ENCODE measurements at places on chromosomes 11 and 22.

DNA sequence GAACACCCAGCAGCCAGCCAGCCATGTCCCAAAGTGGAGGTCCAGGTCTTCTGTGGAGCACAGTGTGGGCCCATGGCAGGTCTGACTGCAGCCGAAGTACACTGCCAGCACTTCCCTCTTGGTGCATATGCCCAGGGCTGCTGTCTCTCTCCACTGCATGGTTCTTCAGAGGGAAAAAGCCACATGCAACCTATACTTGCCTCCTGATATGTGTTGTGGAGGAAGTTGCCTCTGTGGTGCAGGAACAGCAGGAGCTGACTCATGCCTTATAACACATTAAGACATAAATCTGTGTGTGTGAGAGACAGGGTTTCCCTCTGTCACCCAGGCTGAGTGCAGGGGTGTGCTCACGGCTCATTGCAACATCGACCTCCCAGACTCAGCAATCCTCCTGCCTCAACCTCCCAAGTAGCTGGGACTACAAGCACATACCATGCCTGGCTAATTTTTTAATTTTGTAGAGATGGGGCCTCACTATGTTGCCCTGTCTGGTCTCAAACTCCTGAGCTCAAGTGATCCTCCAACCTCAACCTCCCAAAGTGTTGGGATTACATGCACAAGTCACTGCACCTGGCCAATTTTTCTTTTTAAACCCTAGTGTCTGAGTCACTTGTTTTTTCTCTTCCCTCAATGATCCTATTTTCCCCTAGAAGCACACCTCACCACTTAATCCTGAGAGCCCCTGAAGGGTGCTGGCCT lies 98.8 kb downstream of the MPPED2 start:
- DNase-seq: no peak

GRCh38 chr11:119560291-119560690 lies 137.3 kb upstream of the THY1 start:
- DNase-seq: no peak

GRCh38 chr11:134741453-134742223 lies 329.6 kb upstream of the B3GAT1 start:
- DNase-seq: no peak

GRCh38 chr11:95487391-95487790 lies 256.4 kb upstream of the SESN3 start:
- no peak for DNase-seq

GRCh38 chr11:111172321-111172862 lies 73.1 kb upstream of the POU2AF2 start:
- no peak for DNase-seq

DNA sequence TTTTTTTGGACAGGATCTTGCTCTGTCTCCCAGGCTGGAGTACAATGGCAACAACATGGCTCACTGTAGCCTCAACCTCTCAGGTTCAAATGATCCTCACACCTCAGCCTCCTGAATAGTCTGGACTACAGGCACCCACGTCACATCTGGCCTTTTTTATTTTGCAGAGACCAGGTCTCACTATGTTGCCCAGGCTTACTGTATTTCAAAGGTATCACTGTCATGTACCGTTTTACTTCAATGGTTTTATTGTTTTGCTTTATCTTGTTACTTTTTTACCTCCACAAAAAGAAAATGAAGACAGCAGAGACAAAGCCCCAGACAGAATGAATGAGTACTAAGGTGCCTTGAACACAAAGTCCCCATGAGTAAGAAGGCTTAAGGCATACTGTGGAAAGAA lies 5.1 kb downstream of the TCF20 start:
- no peak for DNase-seq

- DNase-seq: no peak
Measured at GRCh38 chr11:57255618-57256017, 18.6 kb upstream of the APLNR start.

GRCh38 chr11:7579361-7579791 lies 65.6 kb downstream of the PPFIBP2 start:
- no peak for DNase-seq

- DNase-seq: no peak
Measured at GRCh38 chr11:18011633-18012032, 1.2 kb downstream of the SERGEF start.

DNA sequence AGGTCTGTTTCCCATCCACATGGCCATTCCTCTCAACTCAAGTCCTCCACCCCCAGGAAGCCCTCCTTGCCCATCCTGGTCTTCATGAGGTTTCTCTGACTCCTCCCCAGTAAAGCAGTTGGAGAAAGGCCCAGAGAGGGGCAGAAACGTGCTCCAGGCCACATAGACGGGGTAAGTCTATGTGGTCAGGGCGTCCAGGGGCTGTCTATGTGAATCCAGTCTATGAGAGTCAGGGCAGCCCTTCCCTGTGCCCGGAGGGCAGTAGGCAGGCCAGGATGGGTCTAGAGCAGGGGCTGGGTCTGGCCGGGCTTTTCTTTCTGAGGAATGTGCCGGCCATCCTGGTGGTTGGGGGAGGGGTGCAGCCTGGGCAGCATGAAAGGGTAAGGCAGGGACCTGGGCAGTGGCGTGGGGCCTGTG lies 11.7 kb downstream of the GUCD1 start:
- DNase-seq: no peak

GRCh38 chr11:77510851-77511250 lies 37.0 kb upstream of the PAK1 start:
- no peak for DNase-seq

- no peak for DNase-seq
Measured at GRCh38 chr11:64851831-64852351, 7.4 kb upstream of the CDC42BPG start.

- no peak for DNase-seq
Measured at GRCh38 chr11:118895093-118896039, 11.7 kb downstream of the CXCR5 start.

DNA sequence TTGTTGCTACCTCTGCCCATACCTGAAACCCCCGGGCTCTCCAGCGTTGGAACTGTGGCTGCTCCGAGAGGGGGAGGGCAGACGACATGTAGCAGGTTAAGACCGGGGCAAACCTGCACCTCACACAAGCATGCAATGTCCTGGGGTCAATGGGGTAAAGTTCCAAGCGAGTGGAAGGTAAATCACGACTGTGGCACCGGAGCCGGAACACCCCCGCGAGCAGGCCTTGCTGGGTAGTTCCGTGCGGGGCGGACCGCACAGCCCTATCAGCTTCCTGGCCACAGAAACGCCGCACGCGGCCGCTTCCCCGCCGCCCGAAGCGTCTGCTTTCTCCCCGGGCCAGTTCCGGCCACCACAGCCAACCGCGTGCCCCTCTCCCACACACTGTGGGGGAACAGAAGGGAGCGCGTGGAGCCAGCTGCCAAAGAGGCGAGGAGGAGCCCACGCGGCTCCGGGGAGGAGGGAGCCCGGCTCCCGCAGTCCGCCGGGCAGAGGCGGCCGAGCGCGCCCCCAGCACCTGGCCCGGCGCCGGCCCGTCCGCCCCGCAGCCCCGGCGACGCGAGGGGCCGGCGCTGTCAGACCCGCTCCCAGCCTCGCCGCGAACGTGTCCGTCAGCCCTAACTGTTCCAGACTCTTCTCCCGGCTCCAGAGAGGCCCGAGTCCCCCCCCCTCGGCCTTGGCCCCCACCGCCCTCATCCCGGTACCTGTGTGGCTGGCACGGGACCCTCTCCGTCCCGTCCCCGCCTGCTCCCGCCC lies 1.6 kb downstream of the SPTBN2 start:
- DNase-seq: no peak

- DNase-seq: no peak
Measured at GRCh38 chr11:119640541-119640940, 88.5 kb downstream of the NECTIN1 start.

DNA sequence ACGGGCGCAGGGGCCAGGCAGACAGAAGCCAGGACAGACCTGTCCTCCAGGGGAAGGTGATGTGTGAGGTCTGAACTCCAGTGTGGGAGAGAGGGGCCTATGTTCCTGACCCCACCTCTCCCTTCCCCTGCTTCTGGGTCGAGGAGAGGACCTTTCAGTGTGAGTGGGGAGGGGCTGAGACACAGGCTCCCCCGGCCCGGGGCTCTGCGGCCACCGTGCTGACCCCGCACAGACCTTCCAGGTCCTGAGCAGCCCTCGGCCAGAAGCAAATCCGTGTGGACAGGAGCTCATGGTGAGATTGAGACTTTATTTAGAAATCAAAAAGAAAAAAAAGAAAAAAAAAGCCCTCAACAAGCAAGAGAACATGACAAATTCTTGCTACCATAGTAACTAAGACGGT lies 680.5 kb downstream of the BRD1 start:
- DNase-seq: no peak

- DNase-seq: no peak
Measured at GRCh38 chr11:12567746-12568460, 106.3 kb upstream of the TEAD1 start.

GRCh38 chr11:99687320-99687719 lies 666.6 kb downstream of the CNTN5 start:
- no peak for DNase-seq

DNA sequence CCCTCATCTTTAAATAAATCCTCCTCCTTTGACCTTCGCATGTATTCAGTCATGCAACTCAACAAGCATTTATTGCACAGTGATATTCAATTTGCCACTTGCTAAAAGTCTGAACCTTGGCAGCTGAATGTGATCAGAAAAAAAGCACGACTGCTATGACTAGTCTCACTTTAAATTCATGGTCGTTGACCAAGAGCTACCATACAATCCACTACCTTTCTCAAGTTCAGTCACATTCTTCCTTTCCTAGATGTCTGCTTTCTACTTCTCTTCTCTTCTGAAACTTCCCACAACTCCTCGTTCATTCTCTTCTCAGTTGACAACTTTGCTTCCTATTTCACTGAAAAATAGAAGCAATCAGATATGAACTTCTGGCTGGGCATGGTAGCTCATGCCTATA lies 2.0 kb upstream of the SAA1 start:
- DNase-seq: no peak

GRCh38 chr11:35145271-35145670 lies 6.3 kb downstream of the CD44 start:
- DNase-seq: peak; percentile 51

- no peak for DNase-seq
Measured at GRCh38 chr11:95324826-95325225, 93.8 kb upstream of the SESN3 start.

GRCh38 chr11:66686100-66686785 lies 8.6 kb upstream of the RBM4B start:
- DNase-seq: no peak

- DNase-seq: no peak
Measured at GRCh38 chr11:63243533-63243932, at the start of gene SLC22A25. SLC22A25 (minus strand) TSS chr11:63243599; CDS start chr11:63229652, 13,947 bp downstream.

- DNase-seq: no peak
Measured at GRCh38 chr11:84333221-84333620, 1047.1 kb upstream of the CCDC90B start.

- DNase-seq: no peak
Measured at GRCh38 chr11:67272327-67273259, 6.3 kb downstream of the GRK2 start.

GRCh38 chr11:19370100-19370861 lies 129.5 kb upstream of the E2F8 start:
- DNase-seq: no peak

- no peak for DNase-seq
Measured at GRCh38 chr22:37654563-37655251, 3.8 kb upstream of the PDXP start.

DNA sequence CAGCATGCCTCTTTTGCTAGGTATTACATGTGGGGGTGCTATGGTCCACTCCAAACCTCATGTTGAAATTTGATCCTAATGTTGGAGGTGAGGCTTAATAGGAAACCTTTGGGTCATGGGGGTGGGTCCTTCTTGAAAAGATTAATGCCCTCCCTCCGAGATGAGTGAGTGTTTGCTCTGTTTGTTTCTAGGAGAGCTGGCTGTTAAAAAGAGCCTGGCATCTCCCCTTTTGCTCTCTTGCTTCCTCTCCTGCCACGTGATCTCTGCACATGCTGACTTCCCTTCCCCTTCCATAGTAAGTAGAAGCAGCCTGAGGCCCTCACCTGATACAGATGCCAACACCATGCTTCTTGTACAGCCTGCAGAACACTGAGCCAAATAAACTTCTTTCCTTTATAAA lies 104.5 kb downstream of the FAT3 start:
- DNase-seq: no peak

GRCh38 chr11:65718964-65719492 lies 1.6 kb downstream of the RNASEH2C start:
- DNase-seq: peak; percentile 39

GRCh38 chr11:68503792-68504191 lies 43.2 kb downstream of the PPP6R3 start:
- no peak for DNase-seq

DNA sequence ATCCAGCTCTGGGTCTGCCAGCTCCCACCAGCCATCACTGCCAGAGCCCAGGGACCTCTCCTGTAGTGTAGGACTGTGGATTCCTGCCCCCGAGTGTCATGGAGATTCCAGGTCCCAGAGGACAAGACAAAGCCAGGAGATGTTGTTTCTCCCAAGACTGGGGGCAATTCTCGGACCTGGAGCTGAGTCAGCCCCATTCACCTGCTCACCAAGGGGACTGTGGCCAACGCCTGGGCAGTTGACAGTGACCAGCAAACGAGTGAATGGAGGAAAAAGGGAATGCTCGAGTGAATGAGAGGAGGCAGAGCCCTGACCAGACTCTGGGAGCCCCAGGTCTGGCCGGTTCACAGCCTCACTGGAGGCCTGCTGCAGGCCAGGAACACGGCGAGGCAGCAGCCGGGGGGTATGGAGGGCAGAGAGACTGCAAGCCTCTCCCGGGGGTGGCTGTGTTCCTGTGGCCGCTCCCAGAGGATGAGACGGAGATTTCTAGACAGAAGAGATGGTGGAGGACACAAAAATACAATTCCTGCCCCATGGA lies 61.3 kb upstream of the PRR5 start:
- DNase-seq: no peak

DNA sequence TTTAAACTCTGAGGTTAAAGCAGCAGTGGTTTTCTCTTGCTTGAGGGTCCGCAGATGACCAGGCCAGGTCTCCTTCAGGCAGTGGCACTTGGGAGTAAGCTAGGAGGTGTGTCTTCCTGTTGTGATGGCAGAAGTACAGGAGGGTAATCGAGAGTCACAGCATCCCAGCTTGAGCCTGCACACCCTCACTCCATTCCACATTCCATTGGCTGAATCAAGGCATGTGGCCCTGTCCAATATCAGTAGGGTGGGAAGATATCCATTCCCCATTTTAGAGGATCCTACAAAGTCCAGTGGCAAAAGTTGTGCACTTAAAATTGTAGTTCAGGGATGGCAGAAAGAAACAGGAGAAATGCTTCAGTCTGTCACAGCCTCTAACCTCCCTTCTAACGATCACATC lies 23.3 kb downstream of the OSBP2 start:
- no peak for DNase-seq

- DNase-seq: no peak
Measured at GRCh38 chr11:1765871-1766718, 2.4 kb upstream of the CTSD start.
